CD4-positive, alpha-beta memory T cell (primary cell): ENCODE measurements at places on chromosomes 12 and 14.

GRCh38 chr12:26266881-26267280, 71.5 kb downstream of the SSPN start:
- no peak for DNase-seq

- no peak for DNase-seq
Measured at GRCh38 chr14:83255727-83256090, 1722.1 kb upstream of the SEL1L start.

DNA sequence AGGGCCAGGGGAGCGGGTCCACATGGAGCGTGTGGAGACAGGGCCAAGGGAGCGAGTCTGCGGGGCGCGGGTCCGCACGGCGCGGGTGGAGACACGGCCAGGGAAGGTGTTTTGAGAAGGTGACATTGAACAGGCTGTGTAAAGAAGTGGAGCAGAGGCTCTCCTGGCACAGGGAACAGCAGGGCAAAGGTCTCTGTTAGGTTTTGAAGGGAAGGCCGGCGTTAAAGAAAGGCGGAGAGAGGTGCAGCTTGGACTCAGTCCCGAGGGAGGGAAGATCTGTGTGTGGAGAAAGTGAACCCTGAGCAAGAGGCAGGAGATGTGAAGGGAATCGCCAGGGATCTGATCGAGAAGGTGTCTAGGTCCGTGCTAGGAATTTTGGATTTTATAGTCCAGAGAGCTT, 1.8 kb downstream of the PXMP2 start:
- DNase-seq: no peak

GRCh38 chr14:104609666-104610065, 5.1 kb upstream of the TMEM179 start:
- DNase-seq: no peak

DNA sequence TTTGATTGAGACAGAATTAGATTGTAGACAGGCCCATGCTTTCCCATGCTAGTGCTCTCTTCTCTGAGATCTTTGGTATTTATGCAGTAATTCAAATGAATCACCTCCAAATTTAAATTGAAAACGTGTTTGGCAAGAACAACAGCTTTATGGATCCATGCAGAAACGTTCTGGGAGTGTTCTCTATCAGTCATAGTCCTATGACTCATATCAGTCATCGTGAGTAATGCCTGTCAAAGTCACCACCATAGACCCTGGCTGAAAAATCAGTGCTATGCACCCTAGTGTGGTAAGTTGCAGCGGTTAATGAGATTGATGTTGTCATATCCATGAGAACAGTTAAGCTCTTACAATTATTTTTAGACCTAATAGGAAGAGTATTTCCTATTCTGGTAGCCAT, 90.1 kb upstream of the FOXG1 start:
- no peak for DNase-seq

- no peak for DNase-seq
Measured at GRCh38 chr12:50728417-50728816, 35.5 kb upstream of the ATF1 start.

- no peak for DNase-seq
Measured at GRCh38 chr12:68042212-68042699, 53.0 kb downstream of the IFNG-AS1 start.

GRCh38 chr12:4518106-4518728, 20.5 kb upstream of the RAD51AP1 start:
- no peak for DNase-seq

GRCh38 chr14:63276492-63277342, 42.0 kb downstream of the GPHB5 start:
- peak; percentile 5 for DNase-seq

- no peak for DNase-seq
Measured at GRCh38 chr12:124448241-124448954, 119.0 kb downstream of the NCOR2 start.

DNA sequence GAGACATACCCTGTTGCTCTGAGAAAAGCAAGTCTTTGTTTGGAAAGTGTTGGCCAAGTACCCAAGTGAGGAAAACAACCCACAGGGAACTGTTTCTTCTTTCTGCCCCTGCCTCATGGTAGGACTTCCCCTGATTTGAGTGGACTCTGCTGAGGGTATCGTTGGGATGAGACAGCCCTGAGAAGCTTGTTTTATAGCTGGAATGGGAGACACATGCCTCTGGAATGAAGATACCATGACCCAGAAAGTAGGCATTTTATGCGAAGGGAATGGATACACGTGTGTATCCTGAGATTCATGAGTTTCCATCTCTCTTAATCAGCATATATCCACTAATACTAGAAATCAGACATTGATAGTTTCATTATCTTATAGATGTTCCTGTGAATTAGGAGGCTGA, 382.3 kb downstream of the ATP23 start:
- no peak for DNase-seq

DNA sequence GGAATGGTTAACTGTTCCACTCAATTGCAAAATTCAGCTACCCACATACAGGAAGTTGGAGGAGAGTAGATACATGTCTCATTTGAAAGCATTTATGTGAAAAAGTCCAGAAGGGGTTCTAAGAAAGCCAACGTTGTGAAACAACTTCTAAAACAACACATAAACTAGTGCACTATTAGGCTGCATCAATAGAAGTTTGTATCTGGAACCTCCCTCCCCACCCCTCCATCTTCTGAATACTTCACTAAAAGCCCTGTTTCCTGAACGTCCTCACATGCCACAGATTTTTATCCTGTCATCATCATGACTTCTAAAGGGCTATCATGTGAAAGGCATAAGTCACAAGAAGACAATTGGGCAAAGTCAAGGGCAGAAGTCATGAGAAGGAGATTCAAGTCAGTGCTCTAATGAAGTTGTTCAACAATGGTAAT, 5.5 kb downstream of the KRT79 start:
- DNase-seq: no peak

GRCh38 chr12:47808050-47808449, 11.7 kb downstream of the HDAC7 start:
- peak; percentile 69 for DNase-seq

DNA sequence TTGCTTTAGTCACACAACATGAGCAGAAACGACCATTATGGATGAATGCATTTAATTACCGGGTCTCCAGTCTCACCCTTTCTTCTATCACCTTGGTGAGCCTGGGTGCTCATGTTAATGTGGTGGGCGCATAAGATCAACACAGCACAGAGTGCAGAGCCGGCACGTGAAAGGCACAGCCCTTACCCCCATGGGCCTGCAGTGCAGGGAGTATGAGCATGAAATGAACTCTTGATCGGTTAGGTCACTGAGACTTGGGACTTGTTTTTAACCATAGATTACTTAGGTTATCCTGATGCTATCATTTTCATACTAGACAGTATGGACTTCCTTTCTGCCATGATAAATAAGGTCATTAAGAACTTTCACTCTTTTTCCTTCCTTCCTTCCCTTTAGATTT, 156.8 kb downstream of the CRADD start:
- no peak for DNase-seq

- DNase-seq: no peak
Measured at GRCh38 chr12:105240228-105240627, 4.3 kb upstream of the APPL2 start.

DNA sequence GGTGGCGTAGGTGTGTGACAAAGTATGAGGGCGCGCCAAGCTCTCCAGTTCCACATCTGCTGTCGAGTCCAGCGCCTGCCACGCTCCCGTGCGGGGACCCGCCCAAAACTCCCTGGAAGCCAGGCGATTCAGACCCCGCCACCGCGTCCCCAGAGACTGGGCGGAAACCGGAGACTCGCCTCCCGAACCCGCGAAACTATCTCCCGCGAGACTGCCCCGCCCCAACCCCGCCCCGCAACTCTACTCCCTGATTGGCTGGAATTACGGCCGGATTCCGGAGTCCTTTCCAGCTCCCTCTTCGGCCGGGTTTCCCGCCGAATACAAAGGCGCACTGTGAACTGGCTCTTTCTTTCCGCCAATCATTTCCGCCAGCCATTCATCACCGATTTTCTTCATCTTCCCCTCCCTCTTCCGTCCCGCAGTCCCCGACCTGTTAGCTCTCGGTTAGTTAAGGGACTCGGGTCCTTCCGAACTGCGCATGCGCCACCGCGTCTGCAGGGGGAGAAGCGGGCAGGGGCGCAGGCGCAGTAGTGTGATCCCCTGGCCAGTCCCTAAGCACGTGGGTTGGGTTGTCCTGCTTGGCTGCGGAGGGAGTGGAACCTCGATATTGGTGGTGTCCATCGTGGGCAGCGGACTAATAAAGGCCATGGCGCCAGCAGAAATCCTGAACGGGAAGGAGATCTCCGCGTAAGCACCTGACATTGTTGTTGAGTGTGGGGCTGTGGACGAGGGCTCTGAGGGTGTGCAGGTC, at the start of gene MTHFD1:
Gene MTHFD1 (plus strand): TSS at position 572 of the 751 bp plus-strand sequence. CDS start 75 bp downstream, at position 647.
- peak; percentile 96 for DNase-seq

DNA sequence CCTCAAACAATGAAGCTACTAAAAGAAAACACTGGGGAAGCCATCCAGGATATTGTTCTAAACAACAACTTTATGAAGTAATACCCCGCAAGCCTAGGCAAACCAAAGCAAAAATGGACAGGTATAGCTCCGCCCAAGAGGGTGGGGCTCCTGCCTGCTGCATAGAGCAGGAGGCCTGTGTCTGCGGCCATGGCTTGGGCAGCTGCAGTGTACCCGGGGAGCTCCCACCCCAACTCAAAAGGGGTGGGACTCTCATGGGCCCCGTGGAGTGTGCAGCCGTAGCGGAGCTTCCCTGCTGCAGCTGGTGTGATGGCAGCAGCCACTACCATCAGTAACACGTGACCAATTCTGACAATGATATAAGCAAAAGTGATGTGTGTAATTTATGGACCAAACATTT, 264.2 kb upstream of the KITLG start:
- DNase-seq: no peak
